ENCODE measurements at places on chromosomes 12 and 14.

DNA sequence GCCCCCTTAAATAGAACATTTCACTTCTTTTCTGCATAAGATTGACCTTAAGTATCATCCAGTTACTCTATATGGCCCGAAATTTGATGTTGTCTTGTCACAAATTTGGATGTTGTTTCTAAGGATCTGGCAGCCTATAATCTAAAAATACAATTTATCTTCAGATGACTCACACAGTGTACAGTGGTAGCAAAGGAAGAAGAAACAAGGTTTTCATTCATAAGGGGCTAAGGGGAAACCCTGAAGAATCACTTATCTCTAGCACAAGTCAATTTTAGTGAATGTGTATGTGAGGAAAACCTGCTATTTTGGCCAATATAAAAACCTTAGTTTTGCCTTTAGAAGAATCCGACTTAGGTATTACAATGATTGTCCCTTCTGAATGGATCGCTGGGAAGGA lies 606.3 kb upstream of the LRFN5 start:
- DNase-seq, result no peak

DNA sequence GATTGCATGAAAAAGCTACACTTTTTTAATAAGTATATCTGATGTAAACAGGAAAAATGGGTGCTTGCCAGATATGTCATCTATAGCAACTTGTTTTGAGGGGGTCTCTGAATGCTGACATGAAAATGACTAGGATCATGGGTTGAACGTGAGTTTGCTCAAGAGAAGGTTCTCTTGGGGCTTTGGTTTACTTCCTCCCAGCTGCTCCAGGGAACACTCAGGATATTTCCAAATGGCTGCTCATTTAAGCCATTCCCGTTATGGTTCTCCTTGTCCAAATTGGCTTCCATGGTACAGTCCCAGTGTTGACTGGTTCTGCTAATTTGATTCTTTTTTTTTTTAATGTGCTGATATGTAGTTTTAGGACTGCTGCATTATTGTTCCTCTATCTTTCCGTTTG lies 118.3 kb downstream of the ETV6 start:
- DNase-seq, result no peak

- no peak for DNase-seq
Observed at GRCh38 chr12:21054334-21054733, 76.7 kb upstream of the SLCO1B1 start.

DNA sequence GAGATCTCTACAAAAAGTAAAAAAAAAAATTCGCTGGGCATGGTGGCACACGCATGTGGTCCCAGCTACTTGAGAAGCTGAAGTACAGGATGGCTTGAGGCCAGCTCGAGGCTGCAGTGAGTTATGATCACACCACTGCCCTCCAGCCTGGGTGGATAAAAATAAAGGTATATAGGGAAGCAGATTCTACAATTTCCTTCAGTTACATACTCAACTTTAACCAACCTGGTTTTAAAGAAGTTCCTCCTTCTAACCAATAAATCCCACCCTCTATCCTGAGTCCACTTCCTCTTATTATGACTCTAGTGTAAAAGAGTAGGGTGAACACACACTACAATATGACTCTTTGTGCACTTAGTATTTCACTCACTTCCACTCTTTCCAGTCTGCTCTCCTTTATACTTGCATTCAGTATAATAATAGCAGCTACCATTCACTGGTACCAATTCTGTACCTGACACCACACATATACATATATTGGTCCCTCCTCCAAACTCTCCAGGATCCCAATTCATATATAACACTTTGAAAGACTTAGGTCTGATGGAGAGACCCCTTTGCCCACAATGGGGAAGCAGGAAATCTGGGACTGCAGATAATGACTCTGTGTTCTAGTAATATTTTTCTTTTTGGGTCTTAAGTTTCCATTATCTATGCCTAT lies 2.3 kb downstream of the ARF3 start:
- no peak for DNase-seq

DNA sequence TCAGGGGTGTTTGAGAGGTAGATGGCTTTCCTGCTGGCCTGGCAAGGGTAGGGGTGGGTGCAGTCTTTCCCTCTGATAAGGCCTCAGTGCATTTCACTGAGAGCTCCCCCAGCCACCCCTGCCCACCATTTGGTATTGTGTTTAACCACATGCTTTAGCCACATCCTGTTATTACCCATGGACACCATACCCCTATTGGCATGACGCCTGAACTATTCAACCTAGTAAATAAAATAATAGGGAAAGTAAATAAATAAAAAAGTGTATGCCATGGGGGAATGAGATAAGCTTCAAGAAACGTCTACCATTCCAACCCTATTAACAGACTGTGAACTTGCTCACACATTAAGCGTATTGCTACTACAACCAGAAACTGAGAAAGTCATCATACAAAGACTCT lies 7.6 kb upstream of the LGR5 start:
- no peak for DNase-seq

GRCh38 chr12:49108958-49109404 lies 1.7 kb downstream of the LMBR1L start:
- DNase-seq, result peak; percentile 35

DNA sequence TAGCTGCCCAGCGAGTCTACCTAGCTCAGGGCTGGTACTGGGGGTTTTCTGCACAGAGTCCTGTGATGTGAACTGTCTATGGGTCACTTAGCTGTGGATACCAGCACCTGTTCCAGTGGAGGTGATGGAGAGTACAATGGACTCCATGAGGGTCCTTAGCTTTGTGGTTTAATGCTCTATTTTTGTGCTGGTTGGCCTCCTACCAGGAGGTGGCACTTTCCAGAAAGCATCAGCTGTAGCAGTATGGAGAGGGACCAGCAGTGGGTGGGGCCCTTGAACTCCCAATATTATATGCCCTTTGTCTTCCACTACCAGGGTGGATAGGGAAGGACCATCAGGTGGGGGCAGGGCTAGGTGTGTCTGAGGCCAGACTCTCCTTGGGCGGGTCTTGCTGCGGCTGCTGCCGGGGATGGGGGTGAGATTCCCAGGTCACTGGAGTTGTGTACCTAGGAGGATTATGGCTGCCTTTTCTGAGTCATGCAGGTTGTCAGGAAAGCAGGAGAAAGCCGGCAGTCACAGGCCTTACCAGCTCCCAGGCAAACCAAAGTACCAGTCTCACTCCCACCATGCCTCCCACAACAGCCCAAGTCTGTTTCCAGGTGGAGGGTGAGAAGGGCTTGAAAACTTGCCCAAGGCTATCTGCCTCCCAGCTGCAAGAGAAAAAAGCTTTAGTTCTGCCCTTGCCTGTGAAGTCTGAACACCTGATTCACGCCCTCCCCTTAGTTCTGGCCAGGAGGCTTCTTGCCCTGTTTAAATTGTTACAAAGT lies 163.0 kb upstream of the NUDT4 start:
- no peak for DNase-seq

DNA sequence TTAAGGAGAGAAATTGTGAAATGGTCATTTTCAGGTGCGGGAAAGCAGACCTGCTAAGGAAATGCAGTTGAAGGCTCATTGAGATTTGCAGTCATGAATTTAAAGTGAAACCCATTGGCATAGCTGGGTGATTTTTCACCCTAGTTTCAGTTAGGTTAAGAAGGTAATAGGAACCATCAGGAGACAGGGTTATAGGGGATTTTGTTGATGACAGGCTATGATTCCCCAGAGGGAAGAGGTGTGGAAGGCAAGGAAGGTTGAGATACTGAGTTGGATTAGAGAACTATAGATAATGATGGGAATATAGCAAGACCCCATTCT lies 22.7 kb upstream of the BMAL2 start:
- DNase-seq, result no peak

DNA sequence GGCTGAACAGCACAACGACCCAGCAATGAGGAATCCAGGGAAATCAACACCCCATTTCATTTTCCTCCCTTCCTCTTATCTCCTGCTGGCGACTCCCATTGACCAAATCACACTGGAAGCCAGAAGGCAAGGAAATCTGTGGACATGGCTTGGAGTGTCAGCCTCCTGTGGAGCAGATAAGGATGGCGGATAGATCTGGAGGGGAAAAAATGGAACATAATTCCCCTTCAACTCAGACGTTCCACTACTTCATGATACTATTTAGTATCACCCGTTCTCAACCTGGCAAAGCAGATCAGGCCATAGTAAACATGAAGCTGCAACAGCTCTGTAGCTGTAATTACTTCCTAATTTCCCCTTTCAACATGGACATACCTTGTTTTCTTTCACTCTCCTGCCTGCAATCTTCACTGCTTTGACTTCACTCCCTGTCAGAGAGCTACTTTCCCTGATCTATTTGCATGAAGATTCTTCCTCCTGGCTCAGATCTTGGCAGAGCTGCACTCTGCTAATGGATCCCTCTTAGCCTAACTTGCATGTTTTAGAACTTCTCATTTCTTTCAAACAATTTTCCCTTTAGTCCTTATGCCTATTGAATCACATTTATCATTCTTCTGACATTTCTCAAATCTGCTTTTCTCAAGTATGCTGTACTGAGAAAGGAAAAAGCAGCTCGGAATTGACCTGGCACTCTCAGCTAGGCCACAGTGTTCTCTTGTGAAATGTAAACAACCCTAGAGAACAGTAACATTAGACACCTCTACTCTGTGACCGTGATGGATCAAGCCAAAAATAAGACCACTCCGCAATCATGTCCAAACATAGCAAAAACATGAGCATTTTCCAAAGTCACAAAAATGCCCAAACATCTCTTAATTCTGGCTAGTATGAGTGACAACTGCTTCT lies 135.1 kb downstream of the ETNK1 start:
- DNase-seq, result no peak

DNA sequence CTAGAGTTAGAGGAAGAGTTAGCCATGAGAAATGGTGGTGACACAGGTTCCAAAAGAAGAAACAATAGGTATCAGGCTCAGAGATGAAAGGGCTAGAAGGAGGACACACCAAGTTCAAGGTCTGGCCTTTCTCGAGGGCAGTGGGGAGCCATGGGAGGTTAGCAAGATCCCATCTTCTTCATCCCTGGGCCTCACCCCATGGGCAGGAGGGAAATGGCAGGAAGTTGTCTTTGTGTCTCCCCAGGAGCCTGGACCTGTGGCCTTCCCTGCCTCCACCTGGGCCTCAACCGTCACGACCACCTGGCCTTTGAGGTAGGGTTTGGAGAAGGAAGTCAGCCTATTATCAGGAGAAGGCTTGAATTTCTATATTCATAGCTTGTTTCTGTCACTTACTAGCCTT lies 5.8 kb upstream of the AQP2 start:
- no peak for DNase-seq

GRCh38 chr14:64715628-64716412 lies 11.6 kb downstream of the PLEKHG3 start:
- no peak for DNase-seq

GRCh38 chr12:131123817-131124216 lies 170.1 kb downstream of the ADGRD1 start:
- no peak for DNase-seq

DNA sequence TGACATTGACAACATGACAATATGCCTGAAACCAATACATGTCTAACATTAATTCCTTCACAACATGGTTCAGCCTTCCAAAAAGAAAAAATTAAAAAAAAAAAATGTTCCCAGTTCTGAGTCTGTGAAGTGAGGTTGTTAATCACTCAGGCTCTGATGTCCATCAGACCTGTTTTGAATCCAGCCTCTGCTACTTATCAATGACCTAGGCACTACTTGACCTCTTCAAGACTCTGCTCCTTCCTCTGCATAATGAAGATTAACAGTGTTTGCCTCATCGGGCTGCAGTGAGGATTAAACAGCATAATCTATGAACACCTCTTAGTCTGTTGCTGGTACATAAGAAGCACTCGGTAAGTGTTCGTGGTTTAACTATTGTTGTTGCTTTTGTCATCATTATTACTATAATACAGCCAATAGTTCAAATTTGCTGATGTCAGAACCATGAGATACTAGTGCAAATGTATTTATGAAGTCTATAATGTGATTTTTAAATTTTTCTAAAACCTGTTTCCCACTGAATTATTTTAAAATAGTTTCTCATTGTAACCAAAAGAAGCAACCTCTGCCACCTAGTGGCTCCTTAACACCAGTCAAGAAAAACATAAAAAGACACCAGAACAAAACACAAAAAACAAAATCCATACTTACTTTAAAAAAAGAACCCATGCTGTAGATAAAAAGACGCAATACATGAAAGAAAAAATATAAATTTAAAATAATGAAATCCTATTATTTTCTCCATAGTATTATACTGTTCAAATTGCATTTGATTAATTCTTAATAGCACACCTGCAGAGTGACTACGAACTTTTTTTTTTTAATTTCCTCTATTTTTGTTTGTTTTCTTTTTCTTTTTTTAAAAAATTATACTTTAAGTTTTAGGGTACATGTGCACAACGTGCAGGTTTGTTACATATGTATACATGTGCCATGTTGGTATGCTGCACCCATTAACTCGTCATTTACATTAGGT lies 20.3 kb upstream of the TMX1 start:
- DNase-seq, result peak; percentile 63

- DNase-seq, result no peak
Observed at GRCh38 chr14:98705871-98706300, 566.1 kb downstream of the BCL11B start.
